Activated gamma-delta T cell treated with Interleukin-2 at 50 U/mL for 16 hours (primary cell): ENCODE measurements at places on chromosomes 7 and 10.

DNA sequence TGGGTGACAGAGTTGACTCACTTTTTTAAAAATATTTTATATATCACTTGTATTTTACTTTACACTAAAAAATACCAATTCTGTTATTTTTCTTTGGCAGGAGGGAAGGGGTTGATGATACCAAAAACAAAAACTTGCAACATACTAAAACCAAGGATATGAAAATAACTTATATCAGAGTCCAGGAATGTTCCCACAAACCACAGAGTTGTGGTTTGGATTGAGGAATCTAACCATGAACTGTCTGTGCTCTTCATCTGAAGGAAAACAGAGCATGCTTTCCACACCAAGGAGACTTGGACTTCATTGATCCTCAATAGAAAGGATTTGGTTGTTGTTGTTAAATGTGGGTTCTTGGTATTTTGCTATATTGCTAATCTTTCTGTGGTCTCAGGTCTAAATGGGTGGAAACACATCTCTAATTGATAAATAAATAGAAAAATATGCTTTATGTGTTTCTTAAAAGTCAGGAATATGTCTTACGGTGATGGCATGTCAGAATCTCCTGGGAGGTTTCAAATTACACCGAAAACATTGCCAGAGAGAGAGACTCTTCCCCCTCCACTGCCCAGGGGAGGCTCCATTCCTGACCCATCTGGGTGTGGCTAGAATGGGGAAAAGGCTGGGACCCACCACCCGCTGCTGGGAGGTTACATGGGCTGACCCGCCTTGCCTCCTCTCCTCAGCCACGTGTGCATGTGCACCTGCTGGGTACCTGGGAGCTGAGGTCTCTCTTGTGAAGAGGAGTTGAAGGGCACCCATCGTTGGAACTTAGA is 46.9 kb upstream of the STK17A start:
- no peak for DNase-seq

DNA sequence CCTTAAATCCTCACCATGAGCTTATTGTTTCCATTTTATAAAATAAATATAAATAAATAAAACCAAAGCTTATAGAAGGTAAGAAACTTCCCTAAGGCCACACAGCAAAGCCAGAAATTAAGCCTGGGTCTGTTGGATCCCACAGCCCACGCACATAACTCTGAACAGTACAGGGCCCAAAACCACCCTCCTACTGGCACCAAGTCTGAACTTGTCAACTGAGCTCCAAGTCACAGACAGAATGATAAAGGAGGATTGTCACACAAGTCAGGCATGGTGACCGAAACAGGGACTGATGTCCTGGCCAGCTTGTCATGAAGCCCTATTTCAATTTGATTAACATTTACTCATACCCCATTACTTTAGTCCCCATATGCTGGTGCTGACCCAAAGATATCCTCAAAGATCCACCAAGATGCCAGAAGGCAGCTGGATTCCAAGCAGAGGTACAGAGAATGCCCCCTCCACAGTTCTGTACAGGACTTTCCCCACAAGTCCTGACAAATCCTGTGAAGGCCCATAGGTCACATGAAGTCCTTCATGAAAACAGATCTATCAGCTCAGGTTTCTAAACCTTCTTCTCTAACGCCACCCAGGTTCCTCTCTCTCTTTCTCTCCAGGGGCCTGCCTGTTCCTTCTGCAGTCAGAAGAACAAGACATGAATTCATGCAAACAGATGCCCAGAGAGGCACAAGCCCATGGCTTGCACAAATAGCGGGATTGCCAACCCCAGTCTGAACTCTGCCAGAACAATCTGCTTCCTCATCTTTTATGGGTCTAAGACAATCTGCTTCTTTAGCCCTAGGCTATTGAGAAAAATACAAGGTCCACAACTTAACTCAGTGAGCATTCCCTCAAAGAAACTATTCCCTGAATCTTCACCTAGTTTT is 60.9 kb downstream of the GLI3 start:
- DNase-seq, result no peak

GRCh38 chr10:119724593-119725516 is 995 bp upstream of the INPP5F start:
- no peak for DNase-seq

- no peak for DNase-seq
Measured at GRCh38 chr10:61130366-61130765, 186.4 kb upstream of the RHOBTB1 start.

GRCh38 chr7:153902862-153903261 is 149.3 kb upstream of the DPP6 start:
- no peak for DNase-seq

- no peak for DNase-seq
Measured at GRCh38 chr10:92173996-92174395, 116.9 kb downstream of the CPEB3 start.

- no peak for DNase-seq
Measured at GRCh38 chr7:50960621-50961310, 178.1 kb upstream of the GRB10 start.

- no peak for DNase-seq
Measured at GRCh38 chr7:131586759-131587158, 30.3 kb upstream of the PODXL start.

GRCh38 chr10:79295563-79295962 is 51.7 kb upstream of the PPIF start:
- no peak for DNase-seq

- DNase-seq, result no peak
Measured at GRCh38 chr7:13293264-13294002, 606.0 kb downstream of the ARL4A start.

GRCh38 chr7:98168904-98169621 is 42.2 kb upstream of the BHLHA15 start:
- DNase-seq, result no peak

- DNase-seq, result no peak
Measured at GRCh38 chr7:72244826-72245398, 167.2 kb downstream of the CALN1 start.

DNA sequence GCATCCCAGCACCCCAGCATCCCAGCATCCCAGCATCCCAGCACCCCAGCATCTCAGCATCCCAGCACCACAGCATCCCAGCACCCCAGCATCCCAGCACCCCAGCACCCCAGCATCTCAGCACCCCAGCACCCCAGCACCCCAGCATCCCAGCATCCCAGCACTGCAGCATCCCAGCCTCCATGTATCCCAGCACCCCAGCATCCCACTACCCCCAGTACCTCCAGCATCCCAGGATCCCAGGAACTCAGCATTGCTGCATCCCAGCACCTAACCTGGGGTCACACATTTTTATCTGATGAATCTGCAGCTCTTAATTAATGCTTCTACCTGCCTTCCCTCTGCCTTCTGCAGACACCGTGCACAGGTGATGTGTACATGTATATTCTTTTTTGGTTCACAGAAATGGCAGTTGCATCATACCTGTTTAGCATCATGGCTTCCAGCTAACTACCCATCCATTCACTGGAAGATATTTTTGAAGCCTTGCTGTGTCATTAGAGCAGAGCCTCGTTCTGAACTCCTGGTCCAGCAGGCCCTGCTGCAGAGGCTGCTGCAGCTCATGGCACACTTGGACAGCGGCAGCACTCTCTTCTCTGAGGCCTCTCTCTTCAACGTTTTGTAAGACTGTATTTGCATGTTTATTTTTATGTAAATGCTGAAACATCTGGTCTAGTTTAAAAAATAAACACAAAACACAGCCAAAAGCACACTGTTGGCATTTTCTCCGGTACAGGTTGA is 4.6 kb upstream of the CFAP46 start:
- no peak for DNase-seq

DNA sequence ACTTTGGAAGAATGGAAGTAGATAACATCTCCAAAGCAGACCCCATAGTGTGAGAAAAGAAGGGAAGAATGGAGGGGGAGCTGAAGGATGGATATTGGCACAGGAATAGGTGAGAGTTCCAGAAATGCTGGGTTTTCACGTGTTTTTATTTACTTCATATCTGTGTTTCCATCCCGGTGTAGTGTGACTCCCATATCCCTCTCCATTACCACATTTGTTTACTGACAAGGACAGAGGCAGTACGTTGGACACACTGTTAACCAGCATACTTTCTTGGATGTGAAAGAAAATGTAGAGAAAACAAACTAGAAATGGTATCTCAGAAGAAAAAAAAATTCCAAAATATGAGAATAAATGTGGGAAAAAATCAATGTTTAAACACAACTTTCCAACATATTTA is 124.4 kb upstream of the PFKP start:
- no peak for DNase-seq

DNA sequence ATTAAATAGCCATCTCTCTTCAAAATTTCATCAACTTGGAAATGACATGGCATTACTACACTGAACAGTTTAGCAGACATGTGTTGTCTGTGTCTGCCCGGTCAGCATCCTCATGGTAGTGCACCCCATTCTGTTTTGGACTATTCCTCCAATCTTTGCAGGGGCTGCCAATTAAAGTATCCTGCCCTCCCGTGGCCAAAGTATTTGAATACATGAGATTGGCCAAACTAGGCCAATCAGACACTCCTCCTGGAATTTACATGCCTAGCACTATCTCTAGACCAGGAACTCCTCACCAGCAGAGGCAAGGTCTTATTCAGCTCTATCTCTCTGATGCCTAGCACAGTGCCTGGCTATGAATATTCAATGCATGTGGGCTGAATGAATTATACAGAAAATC is 4.4 kb downstream of the SHTN1 start:
- no peak for DNase-seq

DNA sequence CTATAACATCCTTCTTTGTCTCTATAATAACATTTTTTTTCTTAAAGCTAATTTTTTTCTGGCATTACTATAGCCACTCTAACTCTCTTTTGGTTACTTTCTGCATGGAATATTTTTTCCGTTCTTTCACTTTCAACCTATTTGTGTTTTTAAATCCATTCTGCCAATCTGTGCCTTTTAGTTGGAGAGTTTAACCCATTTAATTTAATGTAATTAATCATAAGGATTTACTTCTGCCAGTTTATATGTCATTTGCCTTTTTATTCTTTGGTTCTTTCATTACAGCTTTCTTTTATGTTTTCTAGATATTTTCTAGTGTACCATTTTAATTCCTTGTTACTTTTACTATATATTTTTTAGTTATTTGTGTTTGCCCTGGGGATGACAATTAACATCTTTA is 78.6 kb downstream of the TMEM270 start:
- no peak for DNase-seq

DNA sequence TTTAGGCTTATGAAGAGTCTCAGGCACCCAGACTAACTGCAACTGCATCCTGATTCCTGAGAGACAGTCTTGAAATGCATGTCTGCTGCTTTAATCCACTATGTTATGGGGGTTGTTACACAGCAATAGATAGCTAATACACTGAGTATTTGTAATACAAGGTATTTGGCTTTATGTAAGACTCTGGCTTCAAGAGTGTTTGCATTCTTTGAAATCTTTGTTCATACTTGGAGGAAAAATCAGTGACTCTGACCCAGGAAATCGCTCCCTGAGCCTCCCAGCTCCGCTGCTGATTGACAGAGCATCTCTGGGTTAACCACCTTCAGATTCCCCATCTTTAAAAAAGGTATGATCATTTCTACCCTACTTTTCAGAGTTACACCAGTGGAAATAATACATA is 133.9 kb downstream of the MTPAP start:
- no peak for DNase-seq

GRCh38 chr10:22986771-22987542 is 59.1 kb downstream of the ARMC3 start:
- DNase-seq, result no peak
